ENCODE measurements at places on chromosomes 12 and 14. TPM values are rescaled to one million over a fixed set of nuclear protein-coding genes. Genes with fewer than 3 reads are reported as not detected.

The MANSC4 gene
- total RNA-seq = not detected

The LPAR5 gene
- 5.1 TPM for total RNA-seq

The SARNP gene
- 45.9 TPM for total RNA-seq

The STAC3 gene
- 0.39 TPM for total RNA-seq

The TMBIM6 gene
- 482 TPM for total RNA-seq

The DPPA3 gene
- total RNA-seq = not detected

The TPH2 gene
- total RNA-seq = not detected

The TAS2R9 gene
- total RNA-seq = not detected

The TMEM229B gene
- 0.22 TPM for total RNA-seq

The RAPGEF3 gene
- 5.1 TPM for total RNA-seq

The DPF3 gene
- 0.11 TPM for total RNA-seq

The KRT72 gene
- not detected for total RNA-seq

The CYP46A1 gene
- 0.87 TPM for total RNA-seq

The CD69 gene
- 0.22 TPM for total RNA-seq

The ACOT4 gene
- total RNA-seq = 3.9 TPM

The PPP4R4 gene
- 0.54 TPM for total RNA-seq

The OR6C2 gene
- total RNA-seq = not detected

The DDN gene
- under 0.01 TPM for total RNA-seq
